Activated naive CD4-positive, alpha-beta T cell treated with anti-CD3 and anti-CD28 coated beads, Interleukin-2, amount 50 U/mL, for 72 hours (primary cell): ENCODE measurements at places on chromosomes 1 and 21.

DNA sequence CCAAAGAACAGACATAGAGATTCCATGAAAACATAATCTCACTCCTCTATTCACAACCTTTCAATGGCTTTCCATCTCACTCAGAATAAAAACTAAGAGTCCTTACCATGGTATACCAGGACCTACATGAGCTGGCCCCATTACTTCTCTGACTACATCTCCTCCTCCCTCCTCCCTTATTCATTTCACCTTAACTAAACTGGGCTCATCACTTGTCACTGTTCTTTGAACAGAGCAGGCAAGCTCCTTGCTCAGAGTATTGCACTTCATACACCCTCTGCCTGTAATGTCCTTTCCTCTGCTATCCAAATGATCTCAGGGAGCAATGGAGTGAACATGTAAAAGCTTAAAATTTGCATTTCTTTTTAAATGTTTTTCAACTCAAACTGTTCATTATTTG lies 142.0 kb downstream of the MRPL39 start:
- no peak for DNase-seq

DNA sequence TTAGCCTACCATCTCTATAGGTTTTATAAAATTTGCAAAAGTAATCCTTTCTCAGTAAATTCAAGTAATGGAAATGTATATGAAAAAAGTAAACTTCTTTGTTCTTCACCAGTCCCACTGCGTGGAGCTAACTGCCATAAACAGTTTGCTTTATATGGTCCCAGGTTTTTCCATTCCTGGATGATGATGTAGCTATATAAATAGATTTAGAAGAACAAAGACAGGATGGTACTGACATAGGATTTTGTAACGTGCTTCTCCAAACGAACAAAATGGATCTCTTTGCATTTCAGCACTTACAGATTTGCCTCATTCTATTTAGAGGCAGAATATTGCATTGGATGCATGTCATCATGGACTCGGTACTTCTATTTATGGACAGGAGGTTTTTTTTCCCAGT lies 57.3 kb downstream of the SMYD2 start:
- DNase-seq: no peak

GRCh38 chr1:8015809-8016165 lies 10.3 kb downstream of the ERRFI1 start:
- no peak for DNase-seq

DNA sequence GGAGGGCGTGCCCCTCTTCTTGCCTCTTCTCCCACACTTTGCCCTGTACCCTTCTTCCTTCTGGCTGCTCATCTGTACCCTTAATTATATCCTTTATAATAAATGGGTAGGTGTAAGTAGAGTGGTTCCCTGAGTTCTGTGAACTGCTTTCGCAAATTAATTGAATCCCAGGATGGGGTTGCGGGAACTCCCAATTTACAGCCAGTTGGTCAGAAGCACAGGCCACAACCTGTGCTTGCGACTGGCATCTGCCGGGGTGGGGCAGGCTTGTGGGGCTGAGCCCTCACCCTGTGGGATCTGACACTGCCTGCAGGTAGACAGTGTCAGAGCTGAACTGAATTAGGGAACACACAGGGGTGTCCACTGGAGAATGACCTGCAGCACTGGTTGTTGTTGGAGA lies 244.9 kb downstream of the KCNJ6 start:
- DNase-seq: no peak

- no peak for DNase-seq
These were observed 391.0 kb downstream of the USH2A start for GRCh38 chr1:216032284-216032683.

DNA sequence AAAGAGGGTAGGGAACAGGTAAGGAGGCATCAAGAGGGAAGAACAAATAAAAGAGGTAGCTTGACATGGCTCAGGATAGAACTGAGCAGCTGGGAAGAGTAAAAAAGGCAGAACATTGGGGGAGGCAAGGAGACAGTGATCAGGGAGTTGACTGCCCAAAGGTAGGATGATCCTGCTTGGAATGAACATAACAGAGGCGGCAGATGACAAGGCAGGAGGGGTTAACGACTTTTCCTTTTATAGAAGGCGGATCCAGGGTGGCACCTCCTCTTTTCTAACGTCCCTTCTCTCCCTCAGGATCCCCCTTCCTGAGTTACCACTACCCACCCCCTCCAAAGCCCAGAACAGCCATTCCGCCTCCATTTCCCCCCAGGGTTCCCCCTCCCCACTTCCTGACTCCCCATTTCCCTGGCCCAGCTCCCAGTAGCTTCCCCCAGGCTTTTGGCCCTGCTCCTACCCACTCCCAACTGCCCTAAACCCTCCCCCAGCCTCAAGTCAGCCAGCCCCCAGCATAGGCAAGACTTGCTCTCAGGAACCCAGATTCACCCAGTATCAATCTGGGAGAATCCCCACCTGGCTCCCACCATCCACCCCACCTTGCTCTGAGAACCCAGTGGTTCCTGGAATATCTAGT lies 769 bp upstream of the ADAMTS4 start:
- DNase-seq: no peak

DNA sequence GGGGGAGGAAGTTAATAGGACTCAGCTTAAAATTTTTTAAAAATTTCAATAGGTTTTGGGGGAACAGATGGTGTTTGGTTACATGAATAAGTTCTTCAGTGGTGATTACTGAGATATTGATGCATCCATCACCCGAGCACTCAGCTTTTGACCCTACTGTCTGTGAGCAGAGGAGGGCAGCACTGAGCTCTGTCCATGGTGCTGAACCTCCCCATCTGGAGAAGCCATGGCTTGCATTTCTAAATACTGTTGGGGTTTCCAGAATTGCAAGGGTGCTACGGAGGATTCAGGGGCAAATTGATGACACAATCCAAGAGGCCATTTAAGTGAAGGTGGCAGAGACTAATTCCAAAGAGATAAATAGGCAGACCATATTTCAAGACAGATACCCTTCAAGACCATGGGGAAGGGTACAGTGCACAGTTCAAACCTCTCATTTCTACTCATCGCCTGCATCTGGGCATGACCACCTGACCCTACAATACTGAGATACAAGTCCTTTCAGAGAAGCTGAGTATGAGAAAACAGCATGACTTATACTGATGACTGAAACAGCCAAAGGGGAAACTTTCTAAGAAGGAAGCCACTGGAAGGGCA lies 17.2 kb downstream of the SYT2 start:
- no peak for DNase-seq

DNA sequence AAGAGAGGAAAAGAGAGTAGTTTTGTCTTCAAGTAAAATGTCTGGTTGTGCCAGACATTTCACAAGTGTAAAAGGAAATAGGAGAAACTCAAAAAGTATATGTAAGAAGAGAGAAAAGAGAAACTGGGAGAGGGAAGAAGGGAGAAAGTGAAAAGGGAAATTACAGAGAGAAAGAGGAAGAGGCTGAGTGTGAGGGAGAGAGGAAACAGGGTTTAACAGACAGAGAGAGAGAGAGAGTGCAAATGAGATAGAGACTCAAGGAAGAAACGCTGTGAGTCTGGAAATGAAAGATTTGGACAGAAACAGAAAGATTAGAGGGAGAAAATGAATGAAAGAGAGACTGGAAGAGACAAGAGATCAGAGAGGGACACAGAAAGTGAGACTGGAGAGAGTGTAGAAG lies 806.2 kb downstream of the PLA2G4A start:
- DNase-seq: no peak

- no peak for DNase-seq
These were observed 70.1 kb downstream of the INTS7 start for GRCh38 chr1:211965108-211965805.

- DNase-seq: no peak
These were observed 11.7 kb upstream of the OR14I1 start for GRCh38 chr1:248714248-248714647.
